NCI-H1105 (cell line): ENCODE measurements at places on chromosomes 16 and 17.

GRCh38 chr17:56395787-56396186 lies 197.7 kb upstream of the NOG start:
- DNase-seq: no peak

GRCh38 chr17:78291944-78292910 lies 60.8 kb downstream of the TMEM235 start:
- DNase-seq: no peak

- no peak for DNase-seq
These were observed 99.3 kb upstream of the C17orf78 start for GRCh38 chr17:37276475-37276874.

DNA sequence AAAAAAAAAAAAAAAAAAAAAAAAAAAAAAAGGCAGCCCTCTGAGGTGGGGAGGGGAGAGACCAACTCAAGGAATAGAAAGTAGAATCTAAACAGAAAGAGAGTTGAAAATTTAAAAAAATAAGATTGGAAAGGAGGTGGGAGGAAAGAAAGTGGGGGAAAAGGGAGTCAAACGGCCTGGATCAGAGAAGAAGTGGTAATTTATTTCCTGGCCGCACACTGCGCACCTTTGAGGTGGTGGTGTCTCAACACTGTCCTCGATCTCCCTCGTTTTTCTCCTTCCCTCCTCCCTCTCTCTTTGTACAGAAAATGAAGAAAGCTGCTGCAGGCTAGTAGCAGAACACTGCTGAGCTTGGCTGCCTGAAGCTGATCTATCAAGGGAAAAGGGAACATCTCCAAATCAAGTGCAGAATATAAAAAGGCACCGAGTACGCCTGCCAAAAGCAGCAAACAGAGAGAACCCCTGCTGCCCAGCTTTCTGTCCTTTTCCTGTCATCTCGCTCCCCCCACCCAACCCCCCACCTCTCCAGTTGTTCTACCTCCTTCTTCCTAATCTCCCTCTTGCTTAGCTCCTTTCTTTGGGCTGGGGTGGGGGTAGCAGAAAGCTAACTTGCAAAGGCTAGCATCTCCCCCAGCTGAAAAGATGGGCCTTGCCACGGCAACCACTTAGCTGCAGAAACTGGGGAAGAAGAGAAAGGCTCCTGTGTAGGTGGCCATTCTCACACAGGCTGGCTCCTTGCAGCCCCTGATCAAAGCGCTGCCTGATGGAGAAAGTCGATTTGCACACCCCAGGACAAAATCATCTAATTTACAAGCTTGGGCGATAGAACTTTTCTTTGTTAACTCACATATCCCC lies 22.5 kb downstream of the AXIN2 start:
- DNase-seq: no peak

- DNase-seq: no peak
These were observed 485.1 kb downstream of the XYLT1 start for GRCh38 chr16:16985707-16986106.
